M059J (cell line): ENCODE measurements at places on chromosomes 7 and 10.

- no peak for DNase-seq
Measured at GRCh38 chr10:13707156-13707881, 120.6 kb downstream of the PRPF18 start.

GRCh38 chr7:116800594-116800993 is 61.8 kb upstream of the CAPZA2 start:
- no peak for DNase-seq

DNA sequence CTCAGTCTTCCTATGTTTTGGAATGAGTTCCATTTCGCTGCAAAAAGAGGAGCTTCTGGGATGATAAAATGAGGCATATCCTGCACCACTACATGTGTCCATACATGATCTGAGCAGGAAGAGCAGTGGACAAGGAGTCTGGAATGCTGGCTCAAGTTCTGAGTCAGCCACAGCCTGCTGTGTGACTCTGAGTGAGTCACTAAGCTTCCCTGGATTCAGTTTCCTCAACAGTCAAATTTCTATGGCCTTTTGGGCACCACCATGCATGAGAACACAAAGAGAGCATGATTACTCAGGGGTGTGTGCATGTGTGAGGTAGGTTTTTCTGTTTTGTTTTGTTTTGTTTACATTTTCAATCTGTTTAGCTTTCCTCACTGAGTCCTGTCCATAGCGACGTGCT is 254.6 kb downstream of the ANKRD30A start:
- DNase-seq, result peak; percentile 7

GRCh38 chr7:17183630-17184328 is 114.7 kb upstream of the AHR start:
- DNase-seq, result peak; percentile 63

- no peak for DNase-seq
Measured at GRCh38 chr10:3115685-3116084, 48.3 kb downstream of the PFKP start.

- peak; percentile 31 for DNase-seq
Measured at GRCh38 chr10:99782447-99783286, at the start of gene ABCC2. Gene ABCC2 (plus strand): TSS chr10:99782640. CDS start chr10:99782845, 205 bp downstream.

GRCh38 chr7:43569424-43569823 is 13.5 kb upstream of the STK17A start:
- DNase-seq, result peak; percentile 97

GRCh38 chr7:117674617-117675016 is 194.8 kb downstream of the CFTR start:
- DNase-seq, result no peak

- no peak for DNase-seq
Measured at GRCh38 chr10:35600193-35600592, 4.9 kb upstream of the GJD4 start.

GRCh38 chr7:1228545-1229201 is 4.0 kb upstream of the UNCX start:
- no peak for DNase-seq

- no peak for DNase-seq
Measured at GRCh38 chr7:138378741-138379559, 81.1 kb upstream of the TRIM24 start.

- DNase-seq, result no peak
Measured at GRCh38 chr10:117424883-117425649, 49.8 kb upstream of the PDZD8 start.

DNA sequence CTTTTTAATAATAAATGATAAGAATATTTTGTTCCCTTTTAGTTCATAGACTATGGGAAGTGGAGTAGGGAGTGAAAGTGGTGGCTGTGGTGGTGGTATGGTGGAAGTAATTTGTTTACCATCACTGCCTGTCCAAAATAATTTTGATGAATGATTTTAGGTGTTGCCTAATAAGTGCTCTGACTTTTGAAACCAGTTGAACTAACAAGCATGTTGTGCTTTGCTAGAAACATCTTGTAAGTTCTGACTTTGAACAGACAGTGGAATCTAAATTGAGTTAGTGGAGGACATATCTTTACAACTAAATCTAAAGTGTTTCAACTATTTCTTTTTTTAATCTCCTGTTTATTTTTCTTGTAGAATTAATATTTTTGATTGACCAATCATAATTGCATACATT is 49.7 kb downstream of the ZEB1 start:
- no peak for DNase-seq

GRCh38 chr7:50614721-50615518 is 49.7 kb upstream of the DDC start:
- no peak for DNase-seq

DNA sequence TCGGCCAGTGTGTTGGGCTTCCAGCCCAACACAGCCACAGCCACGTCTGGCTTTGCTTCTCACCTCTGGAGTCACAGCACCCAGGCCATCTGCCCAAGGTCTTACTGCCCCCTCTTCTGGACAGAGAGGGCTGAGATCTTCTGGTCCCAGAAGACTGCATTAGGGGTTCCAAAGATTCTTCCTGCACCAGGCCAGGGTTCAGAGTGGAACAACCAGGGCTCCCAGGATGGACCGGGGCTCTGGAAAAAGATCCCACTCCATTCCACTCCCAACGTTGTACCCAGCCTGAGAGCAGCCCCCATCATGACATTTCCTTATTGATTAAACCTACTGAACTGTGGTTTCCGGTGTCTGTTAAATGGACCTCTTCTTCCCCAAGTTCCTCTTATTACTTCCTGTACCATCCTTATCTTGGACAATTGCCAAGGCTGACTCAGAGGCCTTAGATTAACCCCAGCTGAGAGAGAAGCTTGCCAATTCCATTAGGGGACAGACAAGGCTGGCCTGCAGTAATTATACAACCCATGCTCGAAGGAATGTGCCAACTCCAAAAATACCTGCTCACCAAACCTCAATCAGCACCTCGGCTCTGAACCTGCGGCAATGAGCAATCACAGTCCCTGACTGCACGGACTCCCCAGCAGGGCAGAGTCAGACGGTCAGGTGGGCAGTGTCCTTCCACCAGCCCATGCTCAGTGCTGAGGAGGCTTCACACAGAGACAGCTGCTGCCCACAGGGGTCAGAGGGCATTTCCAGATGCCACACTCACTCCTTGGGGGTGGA is 47.9 kb upstream of the NPFFR1 start:
- peak; percentile 99 for DNase-seq

DNA sequence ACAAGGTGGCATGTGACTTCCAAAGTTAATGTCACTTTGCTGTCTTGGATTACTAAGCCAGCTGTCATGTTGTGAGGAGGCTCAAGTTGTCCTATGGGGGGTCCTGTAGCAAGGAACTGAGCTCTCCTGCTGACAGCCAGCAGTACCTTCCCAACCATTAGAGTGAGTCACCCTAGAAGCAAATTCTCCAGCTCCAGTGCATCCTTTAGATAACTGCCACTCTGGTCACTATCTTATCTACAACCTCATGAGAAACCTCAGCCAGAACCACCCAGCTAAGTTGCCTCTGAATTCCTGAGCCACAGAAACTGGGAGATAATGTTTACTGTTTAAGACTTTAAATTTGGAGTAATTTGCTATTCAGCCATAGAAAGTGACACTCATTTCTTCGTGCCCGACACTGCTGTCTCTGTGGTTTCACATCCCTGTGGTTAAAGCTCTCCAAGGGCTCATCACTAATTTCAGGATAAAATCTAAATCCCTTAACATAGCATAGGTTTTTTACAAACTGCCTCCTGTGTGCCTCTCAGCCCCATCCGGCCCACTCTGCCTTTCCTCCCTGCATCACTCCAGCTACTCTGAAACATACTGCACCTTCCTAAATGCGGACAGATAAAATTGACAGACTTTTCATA is 83.5 kb downstream of the PRR15 start:
- DNase-seq, result no peak

DNA sequence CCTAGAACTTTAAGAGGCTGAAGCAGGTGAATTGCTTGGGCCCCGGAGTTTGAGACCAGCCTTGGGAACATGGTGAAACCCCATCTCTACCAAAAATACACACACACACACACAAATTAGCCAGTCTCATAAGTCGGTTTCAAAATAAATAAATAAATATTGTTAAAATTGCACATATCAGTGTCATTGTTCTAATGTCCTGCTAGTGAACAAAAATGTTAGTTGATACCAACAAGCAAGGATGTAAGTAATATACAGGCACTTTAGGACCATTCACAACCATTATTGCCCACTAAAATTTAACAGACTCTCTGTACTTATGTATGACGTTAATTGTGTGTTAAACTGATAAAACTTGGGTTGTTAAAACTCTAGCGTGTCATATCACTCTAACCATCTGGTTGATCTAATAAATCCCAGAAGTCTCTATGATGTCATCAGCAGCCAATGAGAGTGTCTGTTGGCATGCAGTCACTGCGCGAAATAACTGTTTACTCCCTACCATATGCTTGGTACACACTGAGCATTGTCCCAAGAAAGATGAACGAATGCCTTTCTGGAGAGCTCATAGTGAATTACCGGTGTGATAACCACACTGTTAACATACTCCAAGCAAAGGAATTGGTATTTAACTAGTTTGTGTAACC is 30.4 kb upstream of the OTUD1 start:
- no peak for DNase-seq

GRCh38 chr7:47147213-47147631 is 434.7 kb downstream of the TNS3 start:
- DNase-seq, result peak; percentile 70

GRCh38 chr10:120688928-120689327 is 162.2 kb upstream of the WDR11 start:
- peak; percentile 30 for DNase-seq

GRCh38 chr7:155867280-155867679 is 55.0 kb upstream of the SHH start:
- DNase-seq, result no peak

DNA sequence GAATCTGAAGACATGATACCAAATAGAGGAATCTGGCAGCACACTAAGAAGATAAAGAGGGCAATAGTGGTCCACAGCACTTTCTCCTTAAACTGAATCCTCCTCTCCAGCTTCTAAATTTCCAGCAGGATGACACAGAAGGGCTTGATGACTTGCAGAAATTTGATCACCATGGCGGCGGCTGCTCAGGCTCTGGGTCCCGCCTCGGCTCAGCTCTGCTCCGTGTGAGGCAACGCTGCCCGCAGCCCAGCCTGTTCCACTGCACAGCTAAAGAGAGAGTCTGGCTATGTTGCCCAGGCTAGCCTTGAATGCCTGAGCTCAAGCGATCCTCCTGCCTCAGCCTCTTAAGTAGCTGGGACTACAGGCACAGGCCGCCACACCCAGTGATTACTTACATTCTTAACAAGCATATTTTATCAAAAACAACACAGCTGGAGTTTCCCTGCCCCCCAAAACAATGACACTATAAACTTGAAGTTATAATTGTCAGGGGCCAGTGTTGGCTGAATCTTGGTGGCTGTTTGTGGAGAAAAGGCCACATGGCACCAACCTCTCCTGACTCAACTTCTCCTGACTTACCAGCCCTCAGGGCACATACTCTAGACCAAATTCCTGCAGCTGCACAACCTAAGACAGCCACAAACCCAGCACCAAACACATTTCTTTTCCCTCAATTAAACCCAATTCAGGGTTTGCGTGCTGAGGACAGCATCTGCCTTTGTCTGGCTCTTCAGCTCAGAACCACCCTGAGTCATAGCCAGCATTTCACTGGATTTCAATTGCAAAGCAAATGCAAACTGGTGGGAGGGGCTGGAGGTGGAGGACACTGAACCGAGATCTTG is 11.6 kb upstream of the TNPO3 start:
- DNase-seq, result peak; percentile 99

- peak; percentile 90 for DNase-seq
Measured at GRCh38 chr7:69434398-69434815, 163.9 kb upstream of the AUTS2 start.

DNA sequence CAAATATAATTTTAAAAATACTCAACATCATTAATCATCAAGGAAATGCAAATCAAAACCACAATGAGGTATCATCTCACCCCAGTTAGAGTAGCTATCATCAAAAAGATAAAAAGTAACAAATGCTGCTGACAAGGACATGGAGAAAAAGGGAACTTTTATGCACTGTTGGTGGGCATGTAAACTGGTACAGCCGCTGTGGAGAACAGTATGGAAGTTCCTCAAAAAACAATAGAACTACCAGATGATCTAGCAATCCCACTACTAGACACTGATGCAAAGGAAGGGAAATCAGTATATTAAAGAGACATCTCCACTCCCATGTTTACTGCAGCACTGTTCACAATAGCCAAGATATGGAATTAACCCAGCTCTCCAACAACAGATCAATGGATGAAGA is 384.5 kb downstream of the PLXDC2 start:
- DNase-seq, result no peak

GRCh38 chr10:129761197-129761972 is 202.7 kb downstream of the EBF3 start:
- DNase-seq, result no peak

DNA sequence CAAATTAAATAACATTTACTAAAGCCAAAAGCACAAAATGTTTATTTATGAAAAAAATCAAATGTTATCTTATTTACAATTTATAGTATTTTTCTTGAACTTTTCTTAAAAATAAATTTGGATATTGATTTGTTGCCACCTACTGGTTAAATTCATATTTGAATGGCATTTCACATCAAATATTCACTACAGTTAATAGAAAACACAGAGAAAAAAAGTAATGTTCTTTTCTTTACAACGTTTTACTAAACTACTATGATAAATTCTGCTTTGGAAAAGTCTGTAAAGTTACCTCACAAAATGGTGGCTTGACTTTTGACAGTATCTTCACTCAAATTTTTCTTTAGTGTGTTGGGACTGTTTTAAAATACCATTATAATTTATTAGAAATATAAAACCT is 52.7 kb downstream of the SRPK2 start:
- no peak for DNase-seq

DNA sequence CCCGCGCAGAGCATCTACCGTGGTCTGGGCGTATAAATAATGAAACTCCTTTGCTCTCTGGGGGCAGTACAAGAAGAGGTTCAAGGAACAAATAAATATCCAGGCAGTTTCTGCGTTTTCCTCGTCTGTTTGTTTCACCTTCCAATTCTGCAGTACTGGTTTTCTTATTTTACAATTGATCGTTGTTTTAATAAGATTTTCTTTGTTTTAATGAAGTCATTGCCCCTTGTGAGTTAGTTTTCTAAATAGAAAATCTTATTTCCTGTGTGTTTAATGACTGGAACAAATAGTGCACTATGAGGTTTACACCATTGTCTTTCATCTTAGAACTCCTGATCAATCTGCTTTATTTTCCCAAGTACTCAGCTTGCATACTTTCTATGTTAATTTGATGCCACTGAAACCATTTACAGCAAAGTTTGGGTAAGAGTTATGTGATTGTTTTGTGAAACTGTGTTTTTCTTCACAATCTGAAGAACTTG is 1.2 kb downstream of the PLEKHA1 start:
- no peak for DNase-seq

- no peak for DNase-seq
Measured at GRCh38 chr7:20721086-20721810, 65.4 kb downstream of the SP8 start.

DNA sequence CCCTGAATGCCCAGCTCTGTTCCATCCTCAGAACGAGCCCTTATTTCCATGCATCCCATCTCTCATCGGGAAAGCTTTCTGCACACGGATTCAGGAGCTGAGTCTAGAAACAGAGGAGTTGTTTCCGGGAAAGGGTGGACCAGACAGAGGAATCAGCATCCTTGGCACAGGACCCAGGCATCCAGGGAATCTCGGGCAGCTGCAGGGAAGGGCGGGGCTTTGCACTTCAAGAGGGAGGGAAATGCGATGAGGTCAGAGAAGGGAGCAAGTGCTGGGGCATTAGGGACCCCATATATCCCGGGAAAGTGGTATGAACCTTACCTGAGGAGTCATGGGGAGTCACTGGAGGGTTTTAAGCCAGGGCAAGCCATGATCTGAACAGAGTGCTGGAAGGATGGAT is 68.5 kb downstream of the NPTX2 start:
- no peak for DNase-seq
